ENCODE measurements at places on chromosomes 3 and 15.
A peak's percentile ranks its signal among the peaks of the same experiment; 100 is the strongest.

DNA sequence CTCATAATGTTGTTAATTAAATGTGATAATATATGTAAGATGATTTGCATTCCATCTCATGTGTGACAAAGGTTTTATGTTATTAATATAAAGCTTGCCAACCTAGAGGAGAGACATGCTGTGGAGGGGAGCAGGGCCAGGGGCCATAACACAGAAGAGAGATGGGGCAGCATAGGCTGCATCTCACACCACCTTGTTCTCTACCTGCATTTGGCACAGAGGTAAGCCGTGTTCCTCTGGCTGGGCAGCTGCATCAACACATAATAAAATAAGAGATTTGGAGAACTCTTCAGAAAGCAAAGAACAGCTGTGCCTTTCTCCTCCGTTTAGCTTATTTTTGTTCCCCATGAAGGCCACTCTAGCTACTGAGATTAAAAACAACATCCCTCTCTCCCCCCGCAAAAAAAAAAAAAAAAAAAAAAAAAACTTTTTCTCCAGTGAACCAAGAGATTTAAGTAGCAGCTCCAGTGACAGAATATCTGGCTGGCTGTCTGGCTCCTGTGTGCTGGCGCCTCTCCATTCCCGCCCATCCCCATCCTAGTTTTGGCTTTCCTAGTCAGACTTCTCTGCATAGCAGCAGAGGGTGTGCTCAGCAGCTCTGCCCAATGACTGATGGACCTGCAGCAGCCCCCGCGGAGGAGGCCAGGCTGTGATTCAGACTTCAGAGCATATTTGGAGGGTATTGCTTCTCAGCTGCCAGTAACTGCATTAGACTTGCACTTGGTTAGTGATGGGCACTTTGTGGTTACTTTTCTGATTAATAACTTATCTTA, 52.2 kb upstream of the STXBP5L start:
- DNase-seq: peak; percentile 85

GRCh38 chr3:22101811-22102210, 350.8 kb upstream of the ZNF385D start:
- DNase-seq: no peak

DNA sequence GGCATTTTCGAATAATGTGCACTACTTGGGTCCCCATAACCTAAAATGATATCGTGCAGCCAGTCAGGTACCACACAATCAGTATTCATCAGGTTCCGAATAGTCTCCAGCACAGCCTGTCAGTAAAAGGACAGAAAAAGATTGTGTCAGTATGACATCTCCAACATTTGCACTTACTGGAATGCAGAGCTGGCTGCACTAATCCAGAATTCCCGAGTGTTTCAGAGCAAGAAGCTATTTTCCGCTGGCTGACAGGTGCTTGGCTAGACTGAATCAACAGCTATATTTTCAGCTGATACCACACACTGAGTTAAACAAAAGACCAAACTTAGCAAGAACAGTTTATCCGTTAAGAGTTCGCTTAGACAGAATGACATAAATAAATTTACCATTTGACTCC, 68.8 kb downstream of the AQR start:
- DNase-seq: no peak

GRCh38 chr3:71080517-71081083, 502.9 kb downstream of the FOXP1 start:
- DNase-seq: no peak

DNA sequence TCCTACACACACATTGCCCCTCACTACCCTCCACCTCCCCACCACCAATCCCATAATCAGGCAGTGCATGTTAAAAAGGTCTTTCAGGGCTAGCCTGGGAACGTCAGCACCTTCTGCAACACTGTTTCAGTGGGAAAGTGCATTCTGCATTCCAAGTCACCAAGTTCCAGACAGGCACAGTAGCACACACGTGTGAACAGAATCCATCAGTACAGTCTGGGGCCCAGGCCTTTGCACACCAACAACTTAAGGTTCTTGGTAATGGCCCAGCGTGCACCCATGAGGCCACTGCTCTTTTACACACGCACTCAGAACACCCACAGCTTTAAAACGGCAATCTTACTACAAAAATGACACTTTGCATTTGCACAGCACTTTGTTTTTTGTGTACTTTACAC, 1.2 kb downstream of the ANXA2 start:
- DNase-seq: no peak

- DNase-seq: peak; percentile 84
These were observed at the start of gene WDR76 for GRCh38 chr15:43826508-43827341. Gene WDR76 (plus strand): TSS chr15:43827002. CDS start chr15:43827033, 31 bp downstream.

DNA sequence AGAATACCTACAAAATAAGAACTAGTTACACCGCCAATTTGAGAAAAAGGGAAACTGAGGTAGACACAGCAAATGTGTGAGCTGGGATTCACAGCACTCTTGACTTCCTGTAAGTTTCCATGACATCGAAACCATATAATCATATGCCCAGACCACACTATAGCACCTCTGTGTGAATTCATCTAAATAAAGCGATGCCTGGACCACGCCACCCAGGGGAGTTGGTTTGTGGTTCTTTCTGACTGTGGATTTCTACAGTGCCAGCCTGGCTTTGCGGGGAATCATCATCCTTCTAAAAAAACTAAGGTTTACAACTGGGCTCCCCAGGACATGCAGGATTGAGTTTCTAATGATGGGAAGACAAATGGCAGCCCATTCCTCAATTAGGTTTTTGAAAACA, 23.5 kb upstream of the CA12 start:
- DNase-seq: no peak

- no peak for DNase-seq
These were observed 41.1 kb upstream of the PLXNA1 start for GRCh38 chr3:126941721-126942270.

GRCh38 chr15:58446521-58446920, 14.7 kb downstream of the LIPC start:
- DNase-seq: no peak

DNA sequence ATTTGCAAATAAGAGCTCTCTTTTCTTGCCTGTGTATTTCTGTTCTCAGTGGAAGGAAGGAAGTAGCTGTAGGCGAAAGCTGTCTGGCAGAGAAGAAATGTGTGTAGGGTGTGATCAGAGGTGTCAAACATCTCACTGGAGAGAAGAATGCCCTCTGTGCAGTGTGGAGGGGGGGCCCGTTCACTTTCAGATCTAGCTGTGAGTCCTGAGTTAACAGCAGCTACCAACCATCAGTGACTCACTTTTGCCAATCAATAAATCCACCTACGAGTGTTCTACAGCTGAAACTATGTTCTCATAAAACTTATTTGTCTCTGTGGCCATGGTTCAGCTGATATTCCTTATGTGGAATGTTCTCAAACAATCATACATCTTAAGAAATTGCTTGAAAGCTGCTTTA, 103.7 kb downstream of the FRMD4B start:
- DNase-seq: no peak

GRCh38 chr3:62414786-62415185, 41.4 kb upstream of the FEZF2 start:
- no peak for DNase-seq

GRCh38 chr15:68228971-68229385, 550 bp downstream of the CLN6 start:
- DNase-seq: peak; percentile 10

- DNase-seq: peak; percentile 94
These were observed 2.2 kb downstream of the MAPK6 start for GRCh38 chr15:52021128-52021671.

- DNase-seq: no peak
These were observed 254.2 kb downstream of the NSUN3 start for GRCh38 chr3:94317017-94317416.

DNA sequence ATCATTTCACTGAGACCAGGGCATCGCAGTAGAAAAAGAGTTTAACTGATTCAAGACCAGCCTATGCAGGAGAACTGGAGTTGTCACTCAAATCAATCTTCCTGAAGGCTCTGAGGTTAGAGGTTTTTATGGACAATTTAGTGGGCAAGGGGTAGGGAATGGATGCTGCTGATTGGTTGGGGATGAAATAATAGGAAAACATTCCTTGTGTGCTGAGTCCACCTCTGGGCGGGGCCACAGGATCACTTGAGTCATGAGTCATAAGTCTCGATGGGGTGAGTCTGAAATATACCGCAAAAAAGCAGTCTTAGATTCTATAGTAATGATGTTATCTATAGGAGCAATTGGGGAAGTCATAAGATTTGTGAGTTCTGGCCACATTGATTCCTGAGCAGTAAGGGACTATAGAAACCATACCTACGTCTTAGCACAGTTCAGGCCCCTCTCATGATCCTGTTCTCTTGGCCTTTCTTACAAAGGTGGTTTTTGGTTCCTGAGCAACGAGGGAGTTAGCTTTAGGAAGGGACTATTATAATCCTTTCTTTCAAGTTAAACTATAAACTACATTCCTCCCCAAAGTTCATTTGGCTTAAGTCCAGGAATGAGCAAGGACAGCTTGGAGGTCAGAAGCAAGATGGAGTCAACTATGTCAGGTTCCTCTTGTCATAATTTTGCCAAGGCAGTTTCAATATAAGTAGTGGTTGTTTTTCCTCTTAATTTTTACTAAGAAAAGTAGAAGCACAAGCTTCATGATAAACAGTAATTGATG, 2.7 kb upstream of the OPA1 start:
- DNase-seq: peak; percentile 65

- DNase-seq: peak; percentile 83
These were observed 5.6 kb upstream of the FEM1B start for GRCh38 chr15:68271854-68272471.

DNA sequence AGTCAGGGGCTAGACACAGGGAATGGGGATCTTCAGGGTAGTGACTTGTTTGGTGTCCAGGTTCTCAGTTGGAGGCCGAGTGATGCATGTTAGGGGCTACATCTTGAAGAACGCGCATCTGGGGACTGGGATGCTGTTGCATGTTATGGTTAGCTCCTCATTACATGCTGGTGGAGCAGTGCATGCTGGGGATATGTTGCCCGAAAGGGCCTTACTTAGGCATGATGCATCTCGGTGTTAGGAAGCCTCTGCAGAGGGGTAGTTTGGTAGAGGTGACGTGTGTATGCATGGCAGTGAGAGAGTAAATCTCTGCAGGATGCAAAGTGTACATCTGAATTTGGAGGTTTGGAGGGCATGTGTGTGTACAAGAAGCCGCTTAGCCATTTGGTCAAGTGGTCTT, 2.4 kb downstream of the EIF4G1 start:
- DNase-seq: no peak

DNA sequence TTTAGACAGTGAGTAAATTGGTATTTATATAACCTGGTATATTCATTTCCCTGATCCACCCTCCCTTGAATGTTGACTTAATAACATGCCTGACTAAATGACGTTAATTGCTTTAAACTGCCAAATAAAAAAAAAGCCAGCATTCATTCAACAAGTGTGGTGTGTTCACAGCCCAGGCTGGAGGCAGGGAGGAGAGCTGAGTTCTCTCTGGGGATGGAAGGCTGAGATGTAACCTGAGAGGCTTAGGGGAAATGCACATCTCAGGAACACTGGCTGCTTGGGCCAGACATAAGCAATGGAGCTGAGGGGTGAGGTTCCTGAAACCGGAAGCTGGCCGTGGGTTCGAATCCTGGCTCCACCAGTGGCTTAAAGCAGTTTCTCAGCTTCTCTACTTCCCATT, 17.3 kb downstream of the CACNA2D3 start:
- no peak for DNase-seq

DNA sequence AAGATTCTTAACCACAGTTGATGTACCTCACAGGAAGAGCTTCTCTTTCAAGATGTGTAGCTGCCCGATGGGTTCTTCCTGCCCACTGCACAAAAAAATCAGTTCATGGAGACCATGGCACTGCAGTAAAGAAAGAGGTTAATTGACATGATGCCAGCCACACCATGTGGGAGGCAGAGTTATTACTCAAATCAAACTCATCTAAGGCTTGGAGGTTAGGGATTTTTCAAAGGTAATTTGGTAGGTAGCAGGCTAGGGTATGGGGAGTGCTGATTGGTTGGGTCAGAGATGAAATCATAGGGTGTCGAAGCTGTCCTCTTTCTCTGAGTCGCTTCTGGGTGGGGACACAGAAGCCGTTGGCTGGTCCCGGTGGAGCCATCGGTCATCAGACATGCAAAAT, 57.4 kb upstream of the BDH1 start:
- no peak for DNase-seq

DNA sequence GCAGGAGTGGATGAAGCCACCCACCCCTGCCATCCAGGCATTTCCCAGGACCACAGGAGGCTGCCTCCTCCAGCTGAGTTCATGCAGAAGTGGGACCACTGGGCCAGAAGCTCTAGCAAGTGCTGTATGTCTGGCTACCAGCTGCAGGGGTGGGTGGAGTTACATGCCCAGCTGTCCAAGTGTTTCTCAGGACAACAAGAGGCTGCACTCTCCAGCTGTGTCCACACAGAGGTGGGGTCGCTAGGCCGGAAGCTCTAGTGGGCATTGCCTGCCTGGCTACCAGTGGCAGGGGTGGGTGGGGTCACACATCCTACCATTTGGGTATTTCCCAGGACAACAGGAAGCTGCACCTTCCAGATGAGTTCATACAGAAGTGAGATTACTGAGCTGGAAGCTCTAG, 234.0 kb upstream of the PPP2R3A start:
- DNase-seq: no peak

GRCh38 chr15:98775498-98776230, 127.3 kb downstream of the IGF1R start:
- no peak for DNase-seq

DNA sequence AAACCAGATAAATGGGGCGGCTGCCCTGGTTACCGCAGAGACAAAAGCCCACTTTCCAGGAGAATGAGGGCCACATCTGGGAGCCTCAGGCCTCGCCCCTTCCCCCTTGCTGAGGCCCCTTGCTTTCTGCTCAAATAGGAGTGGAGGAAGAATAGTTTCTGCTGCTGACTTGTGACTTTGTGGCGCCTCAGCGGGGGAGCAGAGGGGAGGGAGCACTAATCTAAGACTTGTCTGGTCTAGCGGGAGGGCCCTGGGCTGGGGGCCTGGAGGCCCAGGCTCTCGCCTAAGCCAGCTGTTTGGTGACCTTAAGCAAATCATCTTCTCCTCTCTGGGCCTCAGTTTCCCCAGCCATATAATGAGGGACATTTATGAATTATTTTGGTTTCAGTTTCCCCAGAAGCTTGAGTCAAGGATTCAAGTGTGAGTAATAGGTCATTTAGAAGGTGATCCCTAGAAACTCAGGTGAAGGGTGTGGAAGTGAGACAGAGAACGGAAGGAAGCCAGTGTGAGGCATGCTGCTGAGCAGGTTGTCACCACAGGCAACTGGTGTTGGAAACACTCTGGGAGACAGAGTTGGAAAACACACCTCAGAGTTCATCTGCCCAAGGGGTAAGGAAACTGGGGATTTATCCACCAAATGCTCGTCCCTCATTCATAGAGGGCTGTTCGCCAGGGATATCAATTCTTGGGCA, 25.9 kb upstream of the SMAD3 start:
- DNase-seq: no peak

GRCh38 chr3:14652-15051, 181.9 kb upstream of the CHL1 start:
- no peak for DNase-seq

All from fibroblast of skin of right quadriceps (primary cell).